Endodermal cell (in vitro differentiated cells): ENCODE measurements at places on chromosomes 6 and 20. TPM values are rescaled to one million over a fixed set of nuclear protein-coding genes. Genes with fewer than 3 reads are reported as not detected.

DNA sequence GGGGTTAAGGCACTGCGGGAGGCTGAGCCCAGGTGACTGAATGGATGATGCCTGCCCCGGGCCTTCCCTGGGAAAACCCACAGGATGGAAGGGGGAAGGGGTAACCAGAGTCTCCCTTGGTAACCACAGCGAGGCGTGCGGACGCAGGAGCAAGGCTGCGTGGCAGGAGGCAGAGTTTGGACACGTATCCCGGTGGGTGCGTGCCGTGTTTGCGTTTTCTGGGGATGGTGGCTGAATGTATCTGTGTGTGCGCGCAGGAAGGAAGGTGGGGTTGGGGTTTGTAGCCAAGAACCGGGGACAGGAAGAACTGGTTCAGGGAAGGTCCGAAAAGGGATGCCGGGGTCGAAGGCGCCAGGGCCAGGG, 1.8 kb downstream of the MDGA1 start:
- no peak for DNase-seq

- no peak for DNase-seq
Measured at GRCh38 chr6:6680526-6680925, 92.0 kb downstream of the LY86 start.

DNA sequence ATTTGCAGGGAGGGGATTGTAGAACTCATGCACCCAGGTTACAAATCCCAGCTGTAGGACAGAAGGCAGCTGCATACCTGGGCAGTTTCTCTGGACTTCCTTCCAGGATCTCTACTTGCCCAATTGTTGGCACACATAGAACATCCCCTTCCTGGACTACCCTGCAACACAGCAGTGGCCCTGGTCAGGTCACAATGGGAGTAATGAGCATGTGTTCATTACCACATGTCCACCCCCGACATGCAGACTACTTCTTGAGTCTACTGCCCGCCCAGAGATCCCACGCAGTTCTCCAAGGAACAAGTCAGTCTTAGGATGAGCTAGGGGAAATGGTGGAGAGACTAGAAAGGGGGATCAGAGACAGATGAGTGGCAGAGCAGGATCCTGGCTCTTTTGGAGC, 5.1 kb downstream of the PEX6 start:
- DNase-seq = no peak

DNA sequence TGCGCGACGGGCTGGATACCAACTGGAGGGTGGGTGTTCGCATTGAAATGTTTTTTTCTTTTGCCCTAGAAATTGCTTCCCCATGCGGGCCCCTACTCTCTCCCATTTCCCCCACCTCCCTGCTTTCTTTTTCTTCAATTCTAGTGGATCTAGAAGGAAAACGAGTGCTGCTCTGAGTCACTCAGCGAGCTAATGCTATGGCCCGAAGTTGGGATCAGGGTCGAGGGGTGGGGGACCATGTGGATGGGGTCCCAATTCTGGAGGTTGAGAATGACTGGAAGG, 71.5 kb downstream of the SOX4 start:
- no peak for DNase-seq

DNA sequence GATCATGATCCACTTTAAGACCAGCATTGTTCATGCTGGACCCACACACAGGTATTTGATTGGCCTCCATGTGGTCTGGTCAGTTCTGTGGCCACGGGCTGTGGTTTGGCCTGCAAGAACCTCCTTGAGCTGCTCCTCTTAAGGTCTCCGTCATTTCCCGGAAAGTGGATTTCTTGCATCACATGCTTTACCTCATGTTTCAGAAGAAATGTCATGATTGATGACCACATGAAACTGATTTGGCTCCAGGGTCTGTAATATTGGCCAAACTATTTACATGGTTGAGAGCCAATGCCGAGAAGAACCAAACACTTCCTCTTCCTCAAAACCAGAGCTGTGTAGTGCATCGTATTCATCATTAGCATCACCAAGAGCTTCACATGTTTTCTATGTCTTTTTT, 13.2 kb upstream of the RSPH3 start:
- no peak for DNase-seq

- DNase-seq = no peak
Measured at GRCh38 chr6:105618247-105618646, 215.4 kb upstream of the PREP start.

Gene DEFB127
- not detected in 2 replicates for total RNA-seq

- DNase-seq = no peak
Measured at GRCh38 chr6:20699402-20699801, 165.1 kb downstream of the CDKAL1 start.

- peak; percentile 74 for DNase-seq
Measured at GRCh38 chr20:46004889-46005473, 3.7 kb upstream of the MMP9 start.

GRCh38 chr6:150670311-150670710, 70.6 kb downstream of the PLEKHG1 start:
- DNase-seq = no peak

Gene RIPOR3
- 0.36 to 1.1 TPM (median 0.46 TPM) in 3 replicates for total RNA-seq

DNA sequence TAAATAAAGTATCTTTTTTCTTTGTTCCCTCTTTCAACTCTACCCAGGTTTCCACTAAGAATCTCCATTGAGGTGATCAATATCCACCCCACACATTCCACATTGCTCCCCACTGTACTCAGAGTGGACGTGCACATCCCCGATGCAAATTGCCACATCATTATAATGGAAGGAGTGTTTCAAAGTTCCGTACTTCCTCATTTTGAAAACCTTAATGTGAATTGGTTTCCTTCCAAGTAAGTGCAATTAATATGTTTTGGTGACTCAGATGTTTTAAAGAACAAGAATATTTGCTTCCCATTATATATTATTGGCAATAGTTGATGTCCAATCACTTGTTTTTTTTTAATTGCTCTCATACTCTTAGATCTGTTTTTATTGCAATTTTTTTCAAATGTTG, 463.6 kb downstream of the HACE1 start:
- no peak for DNase-seq

DNA sequence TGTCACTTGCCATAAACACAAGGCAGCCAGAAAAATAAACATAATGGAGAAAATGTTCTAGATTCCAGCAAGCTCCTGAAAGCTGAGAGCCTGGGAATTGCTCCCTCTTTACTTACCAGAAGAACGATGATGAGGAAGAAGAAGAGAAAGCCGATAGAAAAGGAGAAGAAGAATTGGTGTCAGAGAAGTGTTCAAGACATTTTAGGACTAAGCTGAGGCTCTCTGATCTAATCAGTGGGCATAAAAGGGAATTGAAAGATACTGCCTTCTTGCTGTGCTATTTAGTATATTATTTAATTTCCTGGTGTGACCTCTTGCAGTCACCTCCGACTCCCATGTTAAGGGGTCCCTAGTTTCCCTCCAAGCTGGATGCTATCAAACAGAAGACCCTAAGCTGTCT, 316.6 kb upstream of the JARID2 start:
- DNase-seq = no peak

Gene TAGAP
- not detected in 3 replicates for total RNA-seq

- no peak for DNase-seq
Measured at GRCh38 chr6:152775428-152775827, 24.8 kb downstream of the VIP start.

Gene SRSF3
- total RNA-seq = 536 and 574 TPM in 2 replicates

DNA sequence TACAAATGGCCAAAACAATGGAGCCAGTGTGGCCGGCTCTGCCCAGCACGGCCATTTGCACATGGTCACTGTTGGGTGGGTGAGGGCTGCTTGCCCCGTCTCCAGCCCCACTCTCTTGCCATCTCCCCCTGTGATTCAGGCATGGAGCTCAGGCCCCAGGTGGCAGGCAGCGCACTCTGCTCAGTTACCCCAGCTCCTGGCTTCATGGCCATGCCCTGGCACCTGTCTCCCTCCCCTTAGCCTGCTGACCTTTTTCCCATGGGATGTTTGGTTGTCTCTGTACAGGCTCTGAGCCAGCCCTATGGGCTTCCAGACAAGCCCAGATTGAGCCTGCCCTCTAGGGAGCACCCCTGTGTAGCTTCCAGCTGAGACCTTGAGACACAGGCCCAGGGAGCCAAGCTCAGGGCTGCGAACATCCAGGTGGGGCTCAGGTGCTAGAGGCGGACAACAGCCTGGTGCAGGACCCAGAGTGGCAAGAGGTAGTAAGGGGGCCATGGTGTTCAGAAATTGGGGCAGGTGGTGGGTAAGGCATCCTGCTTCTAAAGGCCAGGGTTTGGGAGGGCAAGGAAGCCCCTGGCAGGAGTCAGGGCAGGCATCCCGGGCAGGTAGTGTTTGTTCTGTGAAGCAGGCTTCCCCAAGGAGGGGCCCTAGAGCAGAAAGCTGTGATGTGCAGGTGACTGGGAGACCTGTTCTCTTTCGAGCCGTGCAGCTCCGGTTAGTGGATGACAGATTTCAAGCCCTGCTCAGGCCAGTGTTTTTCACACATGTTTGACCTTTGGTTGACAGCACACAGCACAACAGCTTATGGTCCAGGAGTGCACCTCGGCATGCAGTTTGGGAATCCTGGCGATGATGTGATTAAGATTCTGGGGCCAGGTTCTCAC, 17.7 kb downstream of the SYNJ2 start:
- peak; percentile 55 for DNase-seq

Gene ADTRP
- 0.29 and 0.32 TPM in 2 replicates for total RNA-seq

DNA sequence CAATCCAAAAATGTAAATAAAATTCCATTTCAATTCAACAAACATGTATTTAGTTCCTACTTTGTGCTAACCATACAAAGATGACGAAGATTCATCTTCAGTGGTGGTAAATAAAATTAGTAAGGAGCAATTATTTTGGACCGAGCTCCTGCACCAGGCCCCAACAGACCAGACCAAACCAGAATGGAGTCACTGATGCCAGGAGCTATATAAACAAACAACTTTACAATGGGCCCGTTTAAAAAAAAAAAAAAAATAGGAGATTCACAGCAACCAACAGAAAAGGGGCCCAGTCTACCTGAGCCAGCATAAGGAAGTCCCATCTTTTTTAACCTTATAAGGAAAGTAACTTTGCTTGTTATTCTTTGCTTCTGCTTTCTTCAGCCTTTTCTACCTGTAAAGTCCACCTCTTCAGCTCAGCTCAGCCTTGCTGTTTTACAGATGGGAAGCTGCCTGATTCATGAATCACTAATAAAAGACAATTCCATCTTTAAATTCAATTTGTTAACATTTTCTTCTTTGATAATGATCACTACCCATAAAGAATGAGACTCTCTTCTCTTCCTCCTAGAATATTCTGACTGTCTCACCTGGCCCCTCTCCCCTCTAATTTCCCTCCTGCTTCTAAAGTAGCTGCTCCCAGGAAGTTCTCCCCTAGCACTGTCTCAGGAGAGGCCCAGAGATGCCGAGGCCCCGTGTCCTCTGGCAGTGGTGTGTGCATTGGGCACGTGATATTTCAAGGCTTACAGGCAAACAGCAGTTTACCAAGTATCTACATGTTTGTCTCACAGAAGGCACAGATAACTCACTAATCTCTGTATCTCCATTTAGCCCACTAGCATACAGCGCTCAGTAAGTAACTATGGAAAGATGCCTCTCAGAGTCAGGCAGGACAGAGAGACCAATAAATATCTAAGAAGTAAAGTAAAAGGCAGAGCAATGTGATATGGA, 8.4 kb downstream of the MBOAT1 start:
- no peak for DNase-seq

Gene MEI4
- 0.45 and 0.62 TPM in 2 replicates for total RNA-seq

DNA sequence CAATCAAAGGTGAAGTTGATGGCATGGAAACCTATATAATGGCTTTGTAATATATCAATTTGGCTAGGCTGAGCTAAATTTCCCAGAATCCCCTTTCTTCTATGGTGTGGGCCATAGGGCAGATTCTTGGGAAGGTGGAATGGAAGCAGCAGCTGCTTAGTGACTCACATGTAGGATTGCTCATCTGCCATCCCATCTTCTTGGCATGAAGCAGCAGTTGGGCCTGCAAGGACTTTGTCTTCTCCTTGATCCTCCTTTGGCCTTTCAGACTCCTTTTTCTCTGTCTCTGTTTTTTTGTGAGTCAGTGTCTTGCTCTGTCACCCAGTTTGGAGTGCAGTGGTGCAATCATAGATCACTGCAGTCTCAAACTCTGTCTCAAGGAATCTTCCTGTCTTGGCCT, 52.6 kb upstream of the CEP162 start:
- no peak for DNase-seq

DNA sequence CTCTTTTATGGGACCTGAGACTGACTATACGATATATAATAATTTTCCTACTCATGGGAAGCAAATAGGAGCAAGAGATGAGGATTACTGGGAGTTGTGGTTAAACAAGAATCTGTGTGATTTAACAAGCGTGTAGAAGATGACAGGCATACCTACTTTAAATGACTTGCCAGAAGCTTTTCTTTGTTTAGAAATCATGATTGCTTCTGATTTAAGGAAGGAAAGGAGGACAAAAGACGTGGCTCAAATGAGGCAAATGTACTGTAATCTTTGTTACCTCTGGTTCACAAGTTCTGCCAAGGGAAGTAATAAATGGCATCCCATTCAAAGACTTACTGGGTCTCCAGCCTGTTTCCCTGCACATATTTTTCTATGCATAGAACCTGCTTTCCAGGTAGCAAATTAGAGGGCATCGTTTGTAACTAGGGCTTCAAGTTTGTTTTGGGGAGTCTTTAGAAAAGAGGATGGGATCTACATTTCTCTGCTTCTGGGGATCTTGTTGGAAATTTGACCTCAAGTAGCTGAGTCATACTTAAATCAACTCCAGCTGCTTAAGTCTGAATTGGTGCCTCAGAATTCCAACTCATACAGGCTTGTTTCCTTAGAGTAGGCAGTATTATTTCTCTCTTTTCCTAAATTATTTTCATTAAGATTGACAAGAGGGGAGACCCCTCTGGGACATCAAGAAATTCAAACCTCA, 2.9 kb upstream of the TRMT11 start:
- no peak for DNase-seq

DNA sequence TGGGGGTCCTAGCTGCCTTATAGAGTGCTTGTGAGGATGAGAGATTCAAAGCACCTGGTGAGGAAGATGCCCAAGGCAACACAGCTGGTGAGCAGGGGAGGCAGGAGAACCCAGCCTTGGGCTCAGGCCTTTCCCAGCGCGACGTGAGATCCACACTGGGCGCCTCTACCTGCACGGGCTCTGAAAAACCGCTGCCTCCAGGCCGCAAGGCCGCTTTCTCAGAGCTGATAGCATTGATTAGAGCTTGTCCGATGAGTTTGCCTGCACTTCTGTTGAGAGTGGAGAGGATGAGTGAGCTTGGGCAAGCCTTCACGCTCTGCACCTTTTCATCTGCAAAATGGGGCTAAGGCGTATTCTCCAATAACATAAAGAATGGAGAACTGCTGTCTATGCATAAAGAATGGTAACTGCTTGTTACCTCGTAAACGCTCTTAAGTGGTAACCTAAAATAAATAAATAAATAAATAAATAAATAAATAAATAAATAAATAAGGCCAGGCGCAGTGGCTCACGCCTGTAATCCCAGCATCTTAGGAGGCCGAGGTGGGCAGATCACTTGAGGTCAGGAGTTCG, 916 bp downstream of the PABPC1L start:
- peak; percentile 74 for DNase-seq

Gene LSM2
- 106 TPM in 2 replicates for total RNA-seq

DNA sequence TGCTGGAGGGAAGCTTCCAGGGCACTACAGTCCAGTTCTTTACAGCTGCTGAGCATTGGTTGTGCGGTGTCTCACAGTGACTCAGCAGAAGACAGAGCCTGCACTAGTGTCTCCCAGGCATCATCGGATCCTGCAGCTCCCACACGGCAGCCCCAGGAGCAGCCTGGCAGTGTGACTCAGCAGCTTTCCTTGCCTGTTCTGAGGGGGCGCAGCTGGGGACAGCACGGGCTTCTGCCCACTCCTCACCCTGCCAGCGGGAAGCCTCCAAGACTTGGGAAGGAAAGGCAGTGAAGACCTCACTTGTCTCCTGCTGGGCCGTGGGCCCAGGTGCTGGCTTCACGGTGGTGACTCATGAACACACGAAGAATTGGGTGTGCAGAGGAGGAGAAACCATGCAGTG, 165.4 kb downstream of the SYNDIG1 start:
- peak; percentile 66 for DNase-seq
